Regular cardiac myocyte (primary cell): ENCODE measurements at places on chromosomes 6 and 20. TPM values are rescaled to one million over a fixed set of nuclear protein-coding genes. Genes with fewer than 3 reads are reported as not detected.

PBOV1 gene
- not detected in 2 replicates for total RNA-seq

MDFI gene
- total RNA-seq = 1.3 and 2.8 TPM in 2 replicates

HLA-DMB gene
- under 0.01 and 1.4 TPM in 2 replicates for total RNA-seq

AVP gene
- total RNA-seq = not detected in 2 replicates

COL19A1 gene
- total RNA-seq = under 0.01 and 1.4 TPM in 2 replicates

TCF15 gene
- total RNA-seq = not detected in 2 replicates

TP53TG5 gene
- under 0.01 TPM in 1 of 2 replicates, not detected in the other for total RNA-seq

SLC52A3 gene
- not detected in 2 replicates for total RNA-seq

PNLDC1 gene
- total RNA-seq = 0.19 and 0.56 TPM in 2 replicates

EFCAB8 gene
- under 0.01 and 0.38 TPM in 2 replicates for total RNA-seq

CALHM6 gene
- total RNA-seq = 0.58 and 2.8 TPM in 2 replicates

NRSN1 gene
- not detected in 2 replicates for total RNA-seq

MUC21 gene
- not detected in 2 replicates for total RNA-seq

CRIP3 gene
- total RNA-seq = not detected in 2 replicates

IRAK1BP1 gene
- total RNA-seq = 1.9 and 2.5 TPM in 2 replicates

C6orf52 gene
- 0.56 TPM in 1 of 2 replicates, not detected in the other for total RNA-seq

RIPPLY2 gene
- not detected in 2 replicates for total RNA-seq

PLCB4 gene
- total RNA-seq = 7.1 and 7.3 TPM in 2 replicates

SRXN1 gene
- total RNA-seq = 62.1 and 64.3 TPM in 2 replicates

CHD6 gene
- 20.9 and 39.7 TPM in 2 replicates for total RNA-seq

CNR1 gene
- total RNA-seq = under 0.01 and 0.28 TPM in 2 replicates

MAP7 gene
- total RNA-seq = 0.58 and 1.4 TPM in 2 replicates

ENPP1 gene
- total RNA-seq = 11.7 and 26.8 TPM in 2 replicates

MOXD1 gene
- total RNA-seq = 29.3 and 135 TPM in 2 replicates

DNMT3B gene
- total RNA-seq = 2.0 and 2.1 TPM in 2 replicates

TAPBP gene
- total RNA-seq = 29.5 and 50.7 TPM in 2 replicates

HCK gene
- total RNA-seq = not detected in 2 replicates

HTR1B gene
- total RNA-seq = under 0.01 TPM in 1 of 2 replicates, not detected in the other
